ENCODE measurements at places on chromosomes 1 and 21.

GRCh38 chr1:7535016-7535415, 236.1 kb upstream of the VAMP3 start:
- DNase-seq, result no peak

DNA sequence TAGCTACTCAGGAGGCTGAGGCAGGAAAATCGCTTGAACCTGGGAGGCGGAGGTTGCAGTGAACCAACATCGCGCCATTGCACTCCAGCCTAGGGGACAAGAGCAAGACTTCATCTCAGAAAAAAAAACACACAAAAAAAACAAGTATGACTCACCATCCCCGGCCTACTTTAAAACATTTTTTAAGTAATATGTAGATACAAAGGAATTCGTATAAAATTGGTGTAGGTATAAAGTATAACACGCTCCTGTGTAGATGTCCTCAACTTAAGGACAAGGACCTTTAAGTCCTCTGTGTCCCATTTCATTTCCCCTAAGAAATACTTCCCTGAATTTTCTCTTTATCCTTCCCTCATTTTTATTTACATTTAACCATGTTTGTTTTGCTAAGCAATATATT, 73.4 kb upstream of the PKN2 start:
- no peak for DNase-seq

DNA sequence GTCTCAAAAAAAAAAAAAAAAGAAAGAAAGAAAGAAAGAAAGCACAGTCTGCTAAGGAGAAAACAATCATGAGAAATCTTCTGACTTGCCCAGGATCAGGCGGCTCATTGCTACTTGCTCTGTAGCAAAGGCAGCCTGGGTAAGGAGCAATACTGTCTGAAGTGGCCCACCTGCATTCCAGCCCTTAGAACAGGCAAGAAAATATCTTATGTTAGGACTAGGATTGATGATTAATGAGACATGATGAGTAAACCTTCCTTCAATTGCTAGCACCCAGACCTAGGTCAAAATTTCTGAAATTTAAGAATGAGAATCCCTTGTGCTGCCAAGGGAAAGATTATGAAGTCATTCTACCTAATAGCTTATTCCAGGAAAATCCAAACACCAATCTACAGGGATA, 140.8 kb downstream of the DSCAM start:
- no peak for DNase-seq

DNA sequence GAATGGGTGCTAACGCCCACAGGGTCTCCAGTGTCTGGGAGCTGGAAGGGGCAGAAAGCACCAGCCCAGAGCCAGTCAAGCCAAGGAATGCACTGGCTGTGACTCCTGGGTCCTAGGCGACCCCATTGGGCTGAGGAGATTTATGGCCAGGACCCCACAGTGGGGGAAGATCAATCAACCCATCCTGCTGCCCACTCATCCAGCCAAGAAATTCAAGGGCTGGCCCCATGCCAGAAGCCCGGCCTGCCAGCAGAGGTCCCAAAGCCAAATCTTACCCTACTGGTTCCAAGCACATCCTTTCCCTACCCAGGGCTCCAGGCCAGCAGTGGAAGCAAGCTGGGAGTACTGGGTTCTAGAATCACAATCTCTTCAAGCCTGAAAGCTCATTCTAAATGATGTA, 6.8 kb upstream of the PDZK1IP1 start:
- no peak for DNase-seq

GRCh38 chr21:41364308-41364707, 2.5 kb downstream of the MX2 start:
- no peak for DNase-seq

- no peak for DNase-seq
Measured at GRCh38 chr1:36055706-36056105, 28.2 kb upstream of the TEKT2 start.

GRCh38 chr1:180909005-180909414, 3.7 kb upstream of the KIAA1614 start:
- no peak for DNase-seq

DNA sequence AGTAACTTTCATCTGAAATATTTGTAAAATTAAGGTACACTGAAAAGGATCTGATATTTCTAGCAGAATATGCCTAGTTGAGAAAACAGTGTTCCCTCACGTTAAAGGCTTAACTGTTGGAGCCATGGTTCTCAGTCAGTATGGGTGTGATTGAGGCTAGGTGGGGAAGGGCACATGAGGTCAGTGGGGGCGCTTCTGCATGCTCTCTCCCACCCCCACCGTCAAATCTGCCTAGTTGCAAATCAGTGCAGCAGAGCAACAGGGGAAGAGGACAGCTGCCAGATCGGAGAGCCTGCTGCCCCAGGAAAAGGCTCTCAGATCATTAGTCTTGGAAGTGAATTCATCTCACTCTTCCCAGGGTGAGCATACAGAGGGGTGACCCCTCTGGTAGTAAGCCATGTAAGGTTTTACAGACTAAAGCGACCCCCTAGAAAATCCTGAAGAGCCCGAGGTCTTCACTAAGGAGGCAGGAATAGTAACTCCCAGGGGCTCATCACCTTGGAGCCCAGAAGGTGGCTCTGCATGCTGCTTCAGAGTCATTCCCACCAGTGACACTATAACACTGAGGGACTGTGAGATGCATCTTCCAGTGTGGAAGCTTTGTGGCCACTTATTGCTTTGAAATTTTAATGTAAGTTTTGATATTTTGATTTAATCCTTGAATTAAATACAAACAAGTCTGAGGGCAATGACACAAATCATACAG, 83.1 kb upstream of the BARHL2 start:
- no peak for DNase-seq

DNA sequence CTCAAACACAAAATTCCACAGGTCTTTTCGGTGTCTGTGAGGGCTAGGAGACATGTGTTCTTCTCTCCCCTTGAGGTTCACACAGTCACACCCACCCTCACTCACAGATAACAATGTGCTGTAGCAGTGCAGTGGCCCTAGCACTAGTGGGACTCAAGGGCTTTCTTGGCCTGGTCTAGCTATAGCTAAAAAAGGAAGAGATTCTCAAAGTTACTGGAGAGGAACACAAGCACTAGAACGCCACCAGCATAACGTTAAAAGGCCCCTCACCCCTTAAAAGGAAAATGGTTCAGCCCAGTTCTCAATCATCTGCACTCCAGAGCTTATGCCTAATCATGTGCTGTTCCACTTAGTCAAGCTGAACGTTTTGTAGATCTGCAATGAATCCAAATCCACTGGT, 39.5 kb downstream of the RGS8 start:
- DNase-seq, result no peak

GRCh38 chr1:5239911-5240310, 585.5 kb downstream of the AJAP1 start:
- no peak for DNase-seq

- no peak for DNase-seq
Measured at GRCh38 chr1:107786203-107786845, 178.7 kb downstream of the VAV3 start.

DNA sequence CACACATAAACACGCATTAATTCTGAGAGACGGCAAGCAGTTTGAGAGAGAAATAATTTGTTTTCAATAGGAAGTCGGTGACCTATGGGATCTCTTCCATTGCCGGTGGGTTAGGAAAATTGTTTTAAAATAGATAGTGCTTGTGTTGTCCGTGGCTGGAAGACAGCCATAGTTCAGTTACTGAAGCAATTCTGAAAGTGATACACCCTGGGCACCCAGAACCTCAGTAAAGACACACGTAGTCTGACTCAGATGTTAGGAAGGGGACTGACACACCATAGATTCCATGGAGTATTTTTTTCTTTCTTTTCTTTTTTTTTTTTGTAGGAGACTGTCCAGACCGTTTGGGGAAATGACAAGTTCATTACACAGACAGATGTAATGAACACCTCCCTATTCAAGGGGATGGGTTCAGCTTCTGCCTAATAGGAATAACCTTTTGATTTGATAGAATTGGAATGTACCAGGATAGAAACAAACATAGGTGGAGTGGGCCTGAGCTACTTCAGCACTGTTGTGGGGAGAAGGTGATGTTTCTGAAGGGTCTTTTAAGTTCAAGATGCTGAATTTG, 1.6 kb downstream of the C1orf21 start:
- no peak for DNase-seq

- no peak for DNase-seq
Measured at GRCh38 chr1:92314024-92314423, 15.2 kb downstream of the RPAP2 start.

DNA sequence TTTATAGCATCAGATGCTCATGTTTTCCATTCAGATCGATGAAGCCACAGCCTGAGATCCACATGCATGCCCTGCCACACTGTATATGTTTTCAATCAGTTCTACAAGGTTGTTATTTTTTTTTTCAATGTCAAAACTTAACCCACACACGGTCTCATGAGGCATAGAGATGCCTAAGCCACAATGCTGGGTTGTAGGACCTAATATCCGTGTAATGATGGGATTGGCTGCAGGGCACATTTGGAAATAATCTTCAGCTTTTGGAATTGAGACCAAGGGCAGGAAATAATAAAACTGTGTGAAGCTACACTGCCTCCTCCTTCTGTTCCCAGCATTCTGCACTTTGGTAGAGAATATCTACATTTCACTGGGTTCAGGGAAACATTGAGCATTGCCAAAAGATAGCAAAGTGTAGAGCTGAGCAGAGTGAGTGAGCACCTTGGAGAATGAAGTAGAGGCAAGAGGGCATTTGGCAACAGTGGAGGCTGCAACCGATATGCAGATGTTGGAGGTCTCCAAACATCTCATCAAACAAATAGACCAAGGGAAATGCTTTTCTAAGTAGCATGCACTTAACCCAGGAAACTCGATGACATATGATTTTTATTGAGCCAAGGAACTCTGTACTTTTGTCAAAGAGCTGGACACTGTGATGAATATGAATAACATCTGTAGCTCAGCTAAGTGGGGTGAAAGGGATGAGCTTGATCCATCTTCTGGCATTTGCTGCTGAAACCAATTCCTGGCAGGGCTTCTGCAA, 176.7 kb downstream of the LYPLAL1 start:
- DNase-seq, result no peak

DNA sequence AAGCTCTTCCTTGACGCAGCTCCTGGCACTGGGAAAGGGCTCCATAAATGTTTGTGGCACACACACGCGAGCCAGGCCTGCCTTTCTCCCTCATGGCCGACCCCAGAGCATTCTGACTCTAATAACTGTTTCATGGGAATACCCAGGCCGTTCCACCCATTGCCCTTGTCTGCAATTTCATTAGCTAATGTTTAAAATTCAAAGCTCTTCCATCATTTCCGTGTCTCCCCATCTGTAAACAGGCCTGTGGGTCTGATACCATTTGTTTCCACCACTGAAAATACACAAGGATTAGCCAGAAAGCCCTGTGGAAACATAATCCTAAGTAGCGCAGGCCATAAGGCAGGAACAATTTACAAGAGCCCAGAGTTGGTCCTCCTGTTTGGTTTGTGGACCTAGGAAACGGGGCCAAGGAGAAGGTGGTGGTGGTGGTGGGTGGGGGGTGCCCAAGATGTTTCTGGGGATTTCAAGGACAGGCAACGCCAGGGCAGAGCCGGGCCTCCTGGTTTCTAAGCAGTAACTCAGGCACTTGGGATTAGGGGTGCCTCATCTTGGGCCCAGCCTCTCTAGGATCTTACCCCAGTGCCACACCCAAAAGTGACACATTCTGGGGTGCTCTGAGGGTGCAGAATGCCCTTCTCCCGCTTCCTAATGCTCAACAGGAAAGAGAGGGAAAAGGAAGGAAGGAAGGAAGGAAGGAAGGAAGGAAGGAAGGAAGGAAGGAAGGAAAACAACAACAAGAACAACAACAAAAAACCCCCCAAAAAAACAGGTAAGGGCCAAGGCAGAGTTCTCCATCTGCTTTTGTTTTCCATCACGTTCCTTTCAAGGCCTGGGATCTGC, 79.4 kb downstream of the SSBP3 start:
- DNase-seq, result no peak

- DNase-seq, result no peak
Measured at GRCh38 chr1:222991908-222992307, 151.1 kb downstream of the TLR5 start.

Data from caudate nucleus (tissue), 63 donors.